ENCODE measurements at places on chromosomes 4 and X.

GRCh38 chr4:10006601-10007435 lies 14.5 kb downstream of the SLC2A9 start:
- no peak for DNase-seq

DNA sequence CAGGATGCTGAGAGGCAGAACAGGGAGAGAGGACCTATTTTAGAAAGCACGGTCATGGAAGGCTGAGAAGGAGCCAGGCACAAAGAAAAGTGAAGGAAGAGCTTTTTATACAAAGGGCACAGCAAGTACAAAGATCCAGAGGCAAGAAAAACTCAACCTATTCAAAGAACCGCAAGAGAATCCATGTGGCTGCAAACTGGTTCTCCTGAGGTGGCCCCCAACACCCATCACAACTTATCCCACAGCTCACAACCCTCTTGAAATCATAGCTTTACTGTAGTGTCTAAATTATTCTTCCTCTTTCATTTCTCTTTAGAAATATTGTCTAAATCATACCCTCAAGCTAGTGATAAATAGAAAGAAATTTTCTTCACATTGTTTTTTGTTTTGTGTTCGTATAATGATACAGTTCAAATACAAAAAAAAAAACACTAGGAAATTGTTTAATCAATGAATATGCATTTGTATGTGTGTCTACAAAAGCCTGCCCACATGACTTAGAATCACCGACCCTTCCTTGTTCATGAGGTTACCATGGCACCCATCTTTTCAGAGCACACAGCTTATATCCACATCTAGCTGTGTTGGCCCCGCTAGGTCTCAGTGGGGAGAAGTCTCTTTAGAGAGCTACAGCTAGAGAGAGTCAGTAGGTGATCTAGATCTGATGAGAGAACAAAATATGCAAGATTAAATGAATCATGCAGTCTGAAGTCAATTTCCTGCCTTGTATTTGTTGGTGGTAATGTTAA lies 126.9 kb upstream of the DCLK2 start:
- no peak for DNase-seq

DNA sequence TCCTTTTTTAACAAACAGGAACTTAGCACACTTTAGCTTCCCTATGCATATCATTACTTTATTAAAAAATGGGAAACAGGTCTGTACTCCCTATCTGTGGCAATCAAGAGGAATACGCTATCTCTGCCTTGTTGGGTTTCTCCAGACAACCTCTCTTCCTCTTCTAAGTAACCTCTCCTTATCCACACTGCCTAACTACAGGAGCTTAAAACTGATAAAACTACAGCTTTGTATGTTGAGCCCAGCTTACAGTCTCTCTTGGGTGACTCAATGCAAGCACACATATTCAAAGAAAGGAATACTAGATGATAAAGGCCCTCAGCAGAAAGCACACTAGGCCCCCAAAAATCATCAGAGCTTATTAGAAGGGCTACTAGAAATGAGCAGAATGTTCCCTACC lies 8.9 kb downstream of the NUP62CL start:
- no peak for DNase-seq

GRCh38 chrX:24981030-24981429 lies 34.7 kb downstream of the ARX start:
- no peak for DNase-seq

- no peak for DNase-seq
Measured at GRCh38 chr4:32789026-32789608, 2068.9 kb downstream of the PCDH7 start.

DNA sequence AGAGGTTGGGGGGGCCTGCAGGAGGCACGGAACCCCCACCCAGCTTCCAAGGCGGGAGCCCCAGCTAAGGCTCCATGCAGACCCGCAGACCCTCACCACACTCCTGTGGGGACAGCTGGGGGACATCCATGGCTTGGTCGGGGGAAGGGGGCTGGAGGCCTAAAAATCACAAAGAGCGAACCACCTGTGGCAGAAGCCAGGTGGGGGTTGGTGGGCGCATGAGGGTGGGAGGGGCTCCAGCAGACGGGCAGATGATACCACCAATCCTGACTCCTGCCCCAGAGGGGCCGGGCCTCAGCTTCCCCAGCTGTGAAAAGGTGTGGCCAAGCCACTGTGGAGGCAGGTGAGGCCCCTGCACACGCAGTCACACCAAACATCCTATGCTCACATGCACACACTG lies 111.6 kb downstream of the FAM53A start:
- no peak for DNase-seq

GRCh38 chr4:122715221-122715620 lies 17.3 kb upstream of the BBS12 start:
- no peak for DNase-seq

DNA sequence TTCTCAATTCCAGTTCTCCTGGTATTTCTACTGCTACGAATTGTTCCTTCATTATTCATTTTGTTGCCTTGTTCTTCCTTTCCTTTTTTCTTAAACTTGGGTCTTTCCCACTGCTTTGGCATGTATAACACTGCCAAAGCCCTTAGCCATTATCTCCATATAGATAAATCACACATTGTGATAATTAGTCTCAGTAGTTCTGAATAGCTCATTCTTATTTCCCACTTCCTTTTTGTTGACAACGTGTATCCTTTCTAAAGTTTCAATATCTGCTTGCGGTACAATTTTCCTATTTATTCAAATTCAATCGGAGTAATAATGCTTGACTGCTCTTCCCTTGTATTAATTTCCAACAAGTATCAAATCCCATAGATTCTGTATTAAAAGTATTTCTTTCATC lies 14.5 kb upstream of the CAMK2D start:
- no peak for DNase-seq

DNA sequence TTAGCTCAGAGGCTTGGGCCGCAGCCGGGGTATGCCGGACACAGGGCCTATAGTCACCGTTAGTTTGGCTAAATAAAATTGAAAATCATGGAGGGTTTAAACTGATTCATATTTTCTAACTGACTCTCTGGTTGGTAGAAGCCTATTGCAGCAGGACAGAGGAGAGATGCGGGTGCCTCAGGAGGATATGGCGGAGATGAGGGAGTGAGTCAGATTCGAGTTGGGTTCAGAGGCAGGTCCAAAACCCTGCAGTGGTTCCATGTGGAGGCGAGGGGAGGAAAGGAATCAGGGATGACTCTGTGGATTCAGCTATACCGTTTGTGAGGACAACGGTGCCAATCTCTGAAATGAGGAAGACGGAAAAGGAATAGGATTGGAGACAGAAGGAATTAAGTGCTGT lies 176.6 kb downstream of the PALLD start:
- no peak for DNase-seq

DNA sequence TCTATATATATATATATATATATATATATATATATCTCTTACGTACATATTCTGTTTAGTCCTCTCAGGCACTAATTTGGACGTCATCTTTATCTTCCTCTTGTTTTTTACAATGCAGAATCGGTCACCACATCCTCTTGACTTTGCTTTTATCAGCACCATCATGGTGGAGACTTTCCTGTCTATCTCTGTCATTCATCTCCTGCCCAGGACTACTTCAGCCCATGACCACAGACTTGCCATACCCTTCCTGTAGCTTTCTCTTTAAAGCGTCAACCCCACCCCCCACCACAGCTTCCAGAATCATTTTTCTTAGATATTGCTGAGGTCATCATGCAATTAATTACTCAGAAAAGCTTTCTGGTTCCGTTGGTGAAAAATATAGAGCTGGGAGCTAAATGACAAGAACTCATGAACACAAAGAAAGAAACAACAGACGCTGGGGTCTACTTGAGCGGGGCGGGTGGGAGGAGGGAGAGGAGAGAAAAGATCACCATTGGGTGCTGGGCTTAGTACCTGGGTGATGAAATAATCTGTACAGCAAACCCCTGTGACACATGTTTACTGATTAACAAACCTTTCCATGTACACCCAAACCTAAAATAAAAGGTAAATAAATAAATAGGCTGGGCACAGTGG lies 30.5 kb upstream of the PRKX start:
- DNase-seq = no peak

DNA sequence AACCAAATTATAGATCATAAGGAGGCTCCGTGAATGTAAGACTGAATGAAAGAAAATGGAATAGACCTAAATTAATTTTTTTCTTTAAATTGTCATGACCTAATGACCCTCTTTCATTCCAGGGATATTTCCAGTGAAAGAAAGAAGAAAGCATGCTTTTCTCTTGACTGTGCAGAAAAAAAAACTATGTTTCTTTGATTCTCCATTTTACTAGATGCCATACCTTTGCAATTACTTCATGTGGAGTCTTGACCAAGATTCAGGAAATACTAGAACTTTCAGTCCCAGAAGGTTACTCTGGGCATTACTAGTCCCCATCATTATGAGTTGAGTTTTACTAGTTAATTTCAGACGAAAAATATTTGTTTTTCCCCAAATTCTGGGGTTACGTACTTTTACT lies 6.4 kb upstream of the COMMD8 start:
- no peak for DNase-seq

DNA sequence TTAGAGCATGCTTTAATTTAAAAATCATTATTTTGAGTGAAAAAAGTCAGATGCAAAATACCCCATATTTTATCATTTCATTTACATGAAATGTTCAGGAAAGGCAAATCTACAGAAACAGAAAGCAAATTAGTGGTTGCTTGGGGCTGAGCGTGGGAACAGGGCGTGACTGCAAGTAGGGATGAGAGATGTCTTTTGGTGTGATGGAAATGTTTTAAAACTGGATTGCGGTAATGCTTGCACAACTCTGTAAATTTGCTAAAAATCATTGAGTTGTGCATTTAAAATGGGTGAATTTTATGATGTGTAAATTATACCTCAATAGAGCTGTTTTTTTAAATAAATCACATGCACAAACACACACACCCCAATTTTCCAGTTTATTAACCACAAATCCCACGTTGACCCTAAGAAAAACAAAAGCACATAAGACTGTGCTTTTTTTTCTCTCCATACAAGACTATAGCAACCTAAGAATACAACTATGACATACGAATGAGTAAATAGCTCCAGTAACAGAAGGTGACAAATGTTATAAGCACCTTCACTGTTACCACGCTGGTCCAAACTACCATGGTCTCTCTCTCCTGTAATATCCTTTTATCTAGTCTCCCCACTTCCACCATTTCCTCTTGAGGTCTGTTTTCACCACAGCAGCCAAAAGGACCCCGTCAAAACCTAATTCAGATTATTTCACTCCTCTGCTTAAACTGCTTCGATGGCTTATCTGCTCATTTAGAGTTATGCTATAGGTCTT lies 37.2 kb downstream of the FRMD7 start:
- DNase-seq = no peak

DNA sequence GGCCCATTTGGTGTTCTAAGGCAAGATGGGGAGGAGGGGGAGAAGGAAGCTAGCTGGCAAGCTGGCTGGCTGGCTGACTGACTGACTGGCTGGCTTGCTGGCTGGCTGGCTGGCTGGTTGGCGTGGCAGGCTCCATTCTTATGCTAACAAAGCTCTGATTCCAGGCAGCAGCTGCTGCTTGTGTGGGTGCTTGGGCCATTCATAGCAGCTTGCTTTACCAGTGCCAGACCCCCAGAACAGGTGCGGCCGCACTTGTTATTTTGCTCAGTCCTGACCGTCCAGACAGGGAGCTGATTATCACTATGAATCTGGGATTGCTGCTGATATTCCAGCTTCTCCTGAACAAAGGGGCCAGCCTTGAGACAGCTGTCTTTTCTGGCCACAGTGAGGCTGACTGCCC lies 131.2 kb upstream of the PAK3 start:
- DNase-seq = no peak

GRCh38 chrX:734362-734761 lies 103.8 kb downstream of the SHOX start:
- DNase-seq = no peak

GRCh38 chr4:98838531-98838930 lies 90.4 kb downstream of the EIF4E start:
- no peak for DNase-seq

- DNase-seq = no peak
Measured at GRCh38 chrX:87728459-87728858, 210.9 kb downstream of the KLHL4 start.

Measured in NCI-H2081 treated with DMSO at 0.1 percent for 48 hours (cell line).